GOT3 (cell line): ENCODE measurements at places on chromosomes 3 and 15.
A peak's percentile ranks its signal among the peaks of the same experiment; 100 is the strongest.

DNA sequence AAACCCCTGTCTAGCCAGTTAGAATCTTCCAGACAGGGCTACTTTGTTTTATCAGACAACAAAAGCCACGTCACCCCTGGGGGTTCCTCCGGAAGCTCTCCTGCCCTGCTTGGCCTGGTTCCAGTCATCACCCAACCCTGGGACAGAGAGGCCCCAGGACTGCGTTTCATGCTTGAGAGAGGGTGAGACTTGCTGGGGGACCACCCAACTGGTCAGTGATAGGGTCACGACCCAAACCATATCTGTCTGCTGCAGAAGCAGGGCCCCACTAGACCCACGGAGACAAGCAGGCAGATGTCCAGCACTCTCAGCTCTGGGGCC is 1.2 kb downstream of the NT5DC2 start:
- DNase-seq: no peak

DNA sequence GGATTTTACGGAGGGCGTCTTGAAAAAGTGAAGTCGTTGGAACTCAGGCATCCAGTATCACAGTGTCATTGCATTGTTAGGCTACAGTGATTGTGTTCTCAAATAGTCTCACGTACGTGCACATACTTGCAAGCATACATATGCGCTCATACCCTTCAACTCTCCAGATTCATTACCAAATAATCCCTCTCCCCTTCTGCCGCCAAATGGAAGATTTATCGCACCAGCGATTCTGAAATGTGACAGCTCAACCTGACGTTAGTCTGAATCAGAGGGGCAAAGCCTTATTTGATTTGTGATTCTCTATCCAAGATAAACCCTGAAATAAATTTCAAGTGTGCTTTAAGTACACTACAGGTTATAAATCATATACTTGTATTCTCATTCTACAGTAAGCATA is 119.4 kb downstream of the GADL1 start:
- DNase-seq: no peak

- no peak for DNase-seq
Observed at GRCh38 chr15:83999396-84000135, 236.0 kb upstream of the GOLGA6L4 start.

- no peak for DNase-seq
Observed at GRCh38 chr3:154584974-154585373, 155.0 kb upstream of the GPR149 start.

GRCh38 chr3:115399750-115400149 is 223.6 kb upstream of the GAP43 start:
- no peak for DNase-seq

DNA sequence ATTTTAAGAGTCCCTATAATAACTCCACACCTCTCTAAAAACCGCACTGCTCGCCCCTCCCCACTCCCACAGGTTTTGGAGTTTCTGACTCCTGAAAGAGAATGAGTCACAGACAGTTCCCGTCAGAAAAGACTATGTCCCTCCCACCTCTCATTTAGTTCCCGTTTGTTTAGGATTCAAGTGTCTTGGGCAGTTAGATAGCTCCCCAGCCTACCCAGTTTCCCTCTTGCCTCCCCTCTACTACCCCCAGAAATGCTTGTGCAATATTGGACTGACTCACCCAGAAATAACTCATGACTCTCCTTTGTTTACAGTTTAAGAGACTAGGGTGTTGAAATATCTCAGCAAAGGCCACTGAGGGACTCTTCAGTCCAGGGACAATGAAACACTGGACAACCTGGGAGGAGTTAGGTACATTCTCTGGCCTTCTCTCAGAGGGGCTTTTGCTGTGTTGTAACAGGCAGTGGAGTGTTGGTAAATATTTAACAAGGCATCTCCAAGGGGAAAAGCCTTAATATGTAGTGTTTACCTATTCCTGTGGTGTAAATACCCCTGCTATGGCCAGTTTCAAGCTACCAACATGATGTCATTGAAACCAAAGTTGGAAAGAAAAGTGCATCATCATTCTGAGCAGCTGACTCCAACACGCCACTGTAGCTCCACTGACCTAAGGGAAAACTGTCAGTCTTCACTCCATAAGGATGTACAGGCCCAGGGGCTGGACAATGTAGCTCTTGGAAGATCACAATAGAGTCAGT is 96.1 kb upstream of the CHD2 start:
- DNase-seq: peak; percentile 53

DNA sequence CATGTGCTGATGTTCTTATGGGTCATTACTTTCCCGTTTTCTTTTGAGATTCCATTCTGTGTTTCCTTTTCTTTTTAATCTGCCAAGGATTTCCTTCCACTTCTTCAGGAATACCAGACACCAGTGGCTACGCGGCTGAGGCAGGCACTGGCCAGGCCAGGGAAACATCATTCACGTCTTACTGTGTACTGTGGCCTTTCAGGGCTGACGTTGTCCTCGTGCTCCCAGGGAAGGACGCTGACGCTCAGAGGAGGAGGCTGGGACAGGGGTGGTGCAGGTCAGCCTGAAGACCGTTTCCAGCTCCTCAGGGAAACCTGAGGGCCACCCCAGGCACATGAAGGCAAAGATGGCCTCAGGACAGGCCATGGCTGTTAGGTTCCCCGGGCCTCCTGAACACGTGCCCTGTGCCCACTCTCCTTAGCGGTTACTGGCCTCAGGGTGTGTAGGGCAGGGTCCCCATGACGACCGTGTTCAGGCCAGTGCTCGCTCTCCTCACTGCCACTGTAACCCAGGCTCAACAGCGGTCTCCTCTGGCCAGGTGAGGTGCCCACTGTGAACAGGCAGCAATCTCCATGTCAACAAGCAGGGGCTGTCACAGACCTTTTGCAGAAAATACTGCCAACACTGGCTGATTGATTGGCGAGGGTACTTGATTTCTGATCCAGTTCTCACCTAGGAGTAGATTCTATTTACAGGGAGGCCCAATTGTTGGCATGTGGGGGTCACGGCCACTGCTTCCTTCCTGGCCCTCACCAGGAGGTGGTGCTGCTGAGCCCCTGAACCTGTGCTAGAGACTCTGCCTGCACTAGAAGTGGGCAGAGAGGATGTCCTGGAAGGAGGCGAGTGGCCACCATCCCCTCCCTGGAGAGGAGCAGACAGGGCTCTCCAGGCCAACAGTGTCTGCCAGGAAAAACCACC is 169.5 kb downstream of the ATP10A start:
- no peak for DNase-seq

DNA sequence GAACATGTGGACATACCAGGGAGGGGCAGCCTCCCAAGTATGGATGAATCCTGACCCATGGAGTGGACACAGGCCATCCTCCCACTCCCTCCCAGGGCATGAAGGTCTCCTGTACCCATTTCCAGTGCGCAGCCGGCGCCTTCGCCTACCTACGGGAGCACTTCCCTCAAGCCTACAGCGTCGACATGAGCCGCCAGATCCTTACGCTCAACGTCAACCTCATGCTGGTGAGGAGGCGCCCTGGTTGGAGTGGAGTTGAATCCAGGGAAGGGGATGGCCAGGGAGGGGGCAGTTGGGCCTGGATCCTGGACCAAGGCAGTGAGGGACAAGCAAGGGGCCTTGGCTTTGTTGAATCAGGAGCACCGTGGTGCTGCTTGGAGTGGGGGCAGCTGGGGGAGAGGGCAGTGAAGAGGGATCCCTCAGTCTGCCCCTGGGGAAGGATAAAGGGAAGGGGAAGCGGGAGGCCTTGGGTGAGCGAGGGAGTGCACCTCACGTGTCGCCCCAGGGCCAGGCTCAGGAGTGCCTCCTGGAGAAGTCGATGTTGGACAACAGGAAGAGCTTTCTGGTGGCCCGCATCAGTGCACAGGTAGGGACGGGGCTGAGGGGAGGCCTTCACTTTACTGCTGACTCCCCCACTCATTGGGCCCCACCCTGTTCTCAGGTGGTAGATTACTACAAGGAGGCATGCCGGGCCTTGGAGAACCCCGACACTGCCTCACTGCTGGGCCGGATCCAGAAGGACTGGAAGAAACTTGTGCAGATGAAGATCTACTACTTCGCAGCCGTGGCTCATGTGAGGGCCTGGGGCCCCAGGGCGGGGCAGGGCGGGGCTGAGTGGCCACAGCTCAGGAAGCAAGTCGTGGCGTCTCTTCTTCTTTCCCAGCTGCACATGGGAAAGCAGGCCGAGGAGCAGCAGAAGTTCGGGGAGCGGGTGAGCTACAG is 25.3 kb downstream of the PTPN23 start:
- no peak for DNase-seq

- DNase-seq: no peak
Observed at GRCh38 chr15:76057332-76058000, 2.3 kb upstream of the TMEM266 start.

DNA sequence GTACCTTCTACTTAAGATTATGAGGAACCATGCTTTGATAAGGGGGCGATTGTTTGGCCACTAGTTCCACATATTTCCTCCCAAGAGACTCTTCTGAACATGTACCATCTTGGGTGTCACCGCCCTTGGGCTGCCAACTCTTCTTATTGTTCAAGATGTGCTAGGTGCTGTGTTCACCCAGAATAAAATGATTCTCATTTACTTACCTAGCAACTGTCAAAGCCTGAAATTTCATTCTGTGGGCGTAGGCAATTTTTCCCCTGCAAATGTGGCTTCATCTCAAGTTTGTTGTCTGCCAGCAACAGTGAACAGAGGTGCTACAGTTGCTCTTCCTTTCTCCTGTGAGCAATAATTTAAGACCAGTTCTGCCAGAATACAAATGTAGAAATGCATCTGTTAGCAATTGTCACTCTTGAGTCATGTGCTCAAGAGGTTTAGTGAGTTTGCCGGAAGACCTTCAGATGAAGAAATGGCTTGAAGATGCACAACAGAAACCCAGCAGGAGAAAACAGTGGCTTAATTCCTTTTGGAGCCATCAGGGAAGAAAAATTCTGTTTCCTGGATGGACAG is 41.3 kb upstream of the RARB start:
- no peak for DNase-seq

DNA sequence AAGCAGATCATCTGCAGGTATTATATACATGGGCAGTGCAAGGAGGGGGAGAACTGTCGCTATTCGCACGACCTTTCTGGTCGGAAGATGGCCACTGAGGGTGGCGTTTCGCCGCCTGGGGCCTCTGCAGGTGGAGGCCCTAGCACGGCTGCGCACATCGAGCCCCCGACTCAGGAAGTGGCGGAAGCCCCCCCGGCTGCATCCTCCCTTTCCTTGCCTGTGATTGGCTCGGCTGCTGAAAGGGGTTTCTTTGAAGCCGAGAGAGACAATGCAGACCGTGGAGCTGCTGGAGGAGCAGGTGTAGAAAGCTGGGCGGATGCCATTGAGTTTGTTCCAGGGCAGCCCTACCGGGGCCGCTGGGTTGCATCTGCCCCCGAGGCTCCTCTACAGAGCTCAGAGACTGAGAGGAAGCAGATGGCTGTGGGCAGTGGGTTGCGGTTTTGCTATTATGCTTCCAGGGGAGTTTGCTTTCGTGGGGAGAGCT is 639 bp downstream of the MKRN3 start:
- no peak for DNase-seq

DNA sequence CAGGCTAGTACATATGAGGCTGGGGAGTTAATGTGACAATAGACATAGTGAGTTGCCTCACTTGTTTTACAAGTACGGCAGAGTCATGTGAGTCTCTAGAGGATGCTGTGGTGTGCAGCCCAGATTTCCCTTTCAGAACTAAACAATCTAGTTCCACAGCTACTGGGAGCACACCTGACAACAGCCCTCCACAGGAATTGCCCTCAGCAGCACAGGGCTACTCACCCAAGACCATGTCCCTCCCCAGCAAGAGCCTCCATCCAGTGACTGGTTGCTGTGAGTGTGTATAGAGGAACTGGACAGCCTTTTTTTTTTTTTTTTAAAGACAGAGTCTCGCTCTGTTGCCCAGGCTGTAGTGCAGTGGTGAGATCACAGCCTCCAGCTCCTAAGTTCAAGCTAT is 40.2 kb upstream of the UBE2E2 start:
- DNase-seq: no peak

GRCh38 chr3:112132554-112132953 is 494 bp downstream of the GCSAM start:
- no peak for DNase-seq

DNA sequence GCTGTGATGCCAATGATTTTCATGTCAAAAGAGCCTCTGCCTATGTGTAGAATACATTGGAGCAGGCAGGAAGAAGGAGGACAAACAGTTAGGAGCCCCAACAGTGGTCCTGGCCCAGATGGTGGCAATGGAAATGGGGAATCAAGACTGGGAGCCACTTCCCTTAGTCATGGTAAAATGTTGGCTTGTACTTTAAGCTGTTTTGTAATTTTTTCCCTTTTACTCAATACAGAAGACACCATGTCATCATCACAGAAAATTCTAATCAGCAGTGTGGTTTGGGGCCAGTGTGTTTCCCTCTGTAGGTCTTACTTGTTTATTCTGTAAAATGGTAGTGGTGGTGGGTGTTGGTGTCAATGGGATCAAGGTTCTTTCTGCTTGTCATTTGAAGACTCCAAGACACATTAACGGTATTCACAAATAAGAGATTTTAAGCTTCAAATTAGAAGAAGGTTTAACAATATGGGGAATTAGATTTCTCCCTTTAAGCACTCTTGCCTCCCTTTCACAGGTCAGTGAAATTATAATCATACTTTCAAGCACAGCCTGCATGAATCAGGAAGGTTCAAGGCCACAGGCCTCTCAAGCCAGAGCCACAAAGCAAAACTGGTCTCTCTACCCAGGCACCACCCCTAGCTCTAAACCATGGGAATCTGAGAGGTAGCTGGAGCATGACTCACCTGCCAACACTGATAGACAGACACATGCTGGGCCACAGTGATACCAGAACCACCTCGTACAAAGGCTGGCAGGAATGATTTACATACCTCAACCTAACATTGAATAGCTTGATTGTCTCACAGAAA is 24.9 kb downstream of the SIAH2 start:
- DNase-seq: no peak

- no peak for DNase-seq
Observed at GRCh38 chr3:58242340-58242739, 4.7 kb downstream of the ABHD6 start.

DNA sequence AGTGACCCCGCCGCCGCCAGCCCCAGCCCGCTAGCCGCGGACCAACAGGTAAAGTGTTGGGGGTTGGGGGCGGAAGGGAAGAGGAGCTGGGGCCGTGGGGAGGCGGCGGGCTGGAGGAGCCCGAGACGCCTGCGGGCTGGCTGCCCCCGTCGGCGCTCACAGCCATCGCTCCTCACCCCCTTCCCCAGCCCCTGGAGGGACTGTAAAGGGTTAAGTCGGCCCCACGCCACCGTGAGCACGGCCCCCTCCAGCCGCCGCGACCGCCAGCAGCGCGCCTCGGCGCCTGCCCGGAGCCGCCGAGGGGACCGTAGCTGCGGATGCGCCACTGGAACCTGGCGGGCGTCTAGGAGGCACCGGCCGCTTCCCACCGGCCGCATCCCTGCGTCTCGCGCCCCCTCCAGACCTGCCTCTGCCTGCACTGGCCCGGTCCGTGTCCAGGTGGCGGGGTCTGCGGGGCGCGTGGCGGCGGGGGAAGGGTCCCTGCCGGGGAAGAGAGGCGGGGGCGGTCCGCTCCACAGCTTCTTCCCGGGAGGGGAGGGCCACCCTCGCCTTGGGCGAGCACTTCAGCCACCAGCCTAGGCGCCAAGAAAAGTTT is 522 bp downstream of the MED12L start:
- no peak for DNase-seq
